ENCODE measurements at places on chromosomes 7 and 10.

- DNase-seq, result no peak
Observed at GRCh38 chr7:133836666-133837065, 290.5 kb upstream of the LRGUK start.

DNA sequence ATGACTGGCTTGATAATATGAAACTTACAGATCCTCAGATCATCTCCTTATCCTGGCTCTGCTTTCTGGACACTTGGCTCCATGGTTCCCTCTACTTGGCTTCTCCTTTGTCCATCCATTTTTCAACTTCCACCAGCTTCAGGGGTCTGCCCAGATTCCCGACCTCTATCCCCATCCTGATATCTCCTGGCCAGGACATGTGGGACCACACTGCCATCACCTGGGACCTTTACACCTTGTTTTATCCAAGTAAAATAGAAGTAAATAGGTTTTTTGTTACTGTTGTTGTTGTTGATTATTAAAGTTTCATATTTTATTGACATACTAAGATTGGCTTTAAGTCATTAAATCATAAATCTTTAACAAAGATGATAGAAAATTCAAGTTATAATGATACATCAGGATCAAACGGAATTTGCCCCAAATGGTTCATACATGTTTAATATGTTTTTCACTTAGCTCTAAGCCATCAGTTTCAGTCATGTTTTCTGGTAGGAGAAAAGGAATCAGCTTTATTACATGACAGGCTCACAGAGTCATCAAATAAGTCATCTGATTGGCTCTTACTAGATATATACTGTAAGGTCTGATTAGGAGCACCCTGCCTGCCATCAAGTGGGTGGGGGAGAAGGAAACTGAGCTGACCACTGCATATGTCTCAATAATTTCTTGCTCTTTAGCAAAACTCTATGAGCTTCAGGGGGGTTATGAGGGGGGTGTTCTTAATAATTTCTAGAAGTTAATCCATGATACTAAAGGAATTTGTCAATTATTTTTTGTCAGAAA lies 111.5 kb upstream of the AHR start:
- no peak for DNase-seq

- no peak for DNase-seq
Observed at GRCh38 chr10:89518876-89519842, 16.2 kb downstream of the SLC16A12 start.

- DNase-seq, result no peak
Observed at GRCh38 chr7:93921607-93922566, at the start of gene GNG11. Gene GNG11 (plus strand): TSS chr7:93921735. CDS start chr7:93922138, 403 bp downstream.

DNA sequence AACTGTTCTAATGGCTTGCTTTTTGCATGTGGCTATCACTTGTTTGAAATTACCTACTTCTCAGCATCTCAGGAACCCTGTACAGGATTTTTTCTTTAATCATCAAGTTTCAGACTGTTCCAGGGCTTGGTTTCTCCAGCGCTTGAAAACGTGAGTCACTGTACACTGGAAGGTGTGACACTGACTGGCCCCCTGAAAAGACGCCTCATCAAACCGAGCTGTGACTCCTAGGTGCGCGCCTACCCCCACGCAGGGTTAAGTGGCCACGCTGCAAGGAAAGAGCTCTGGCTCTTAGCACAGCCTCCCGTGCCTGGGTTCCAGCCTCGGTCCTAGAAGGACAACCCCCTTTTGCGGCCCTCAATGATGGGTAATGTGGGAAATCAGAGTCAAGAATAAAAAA lies 81.0 kb downstream of the EBF3 start:
- no peak for DNase-seq

DNA sequence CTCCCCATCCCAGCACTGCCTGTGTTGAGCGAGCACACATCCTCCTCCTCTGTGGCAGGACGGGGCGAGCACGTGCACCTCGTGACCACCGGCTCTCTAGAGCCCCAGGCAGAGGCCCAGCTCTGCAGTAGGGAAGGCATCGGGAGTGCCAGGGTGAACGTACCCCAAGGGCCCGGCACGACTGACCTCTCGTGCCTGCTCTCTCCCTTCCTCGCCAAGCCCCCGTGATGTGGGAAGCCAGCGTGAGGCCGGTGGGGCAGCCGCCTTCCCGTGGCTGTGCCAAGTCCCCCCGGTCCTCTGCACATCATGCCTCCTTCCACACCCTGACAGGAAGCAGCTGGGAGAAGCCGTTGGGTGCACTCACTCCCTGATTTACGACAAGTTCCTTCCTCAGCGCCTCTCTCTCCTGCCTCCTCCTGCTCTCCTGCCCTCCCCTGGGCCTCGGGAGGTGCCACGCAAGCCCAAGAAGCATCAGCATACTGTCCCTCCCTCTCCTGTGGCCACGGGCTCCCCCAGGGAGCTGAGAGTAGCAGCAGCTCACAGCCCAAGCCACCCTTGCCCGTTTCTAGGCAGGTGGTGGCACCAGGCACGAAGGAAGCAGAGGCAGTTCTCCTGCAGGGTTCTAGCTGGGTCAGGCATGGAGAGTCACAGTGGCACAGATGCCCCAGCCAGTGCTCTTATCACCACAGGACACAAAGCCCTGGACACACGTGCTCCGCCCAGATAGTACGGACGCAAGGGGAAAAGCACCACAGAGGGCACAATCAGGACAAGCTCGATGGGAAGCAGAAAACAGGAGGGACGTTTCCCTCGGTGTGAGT lies 47.0 kb downstream of the AMZ1 start:
- DNase-seq, result no peak

DNA sequence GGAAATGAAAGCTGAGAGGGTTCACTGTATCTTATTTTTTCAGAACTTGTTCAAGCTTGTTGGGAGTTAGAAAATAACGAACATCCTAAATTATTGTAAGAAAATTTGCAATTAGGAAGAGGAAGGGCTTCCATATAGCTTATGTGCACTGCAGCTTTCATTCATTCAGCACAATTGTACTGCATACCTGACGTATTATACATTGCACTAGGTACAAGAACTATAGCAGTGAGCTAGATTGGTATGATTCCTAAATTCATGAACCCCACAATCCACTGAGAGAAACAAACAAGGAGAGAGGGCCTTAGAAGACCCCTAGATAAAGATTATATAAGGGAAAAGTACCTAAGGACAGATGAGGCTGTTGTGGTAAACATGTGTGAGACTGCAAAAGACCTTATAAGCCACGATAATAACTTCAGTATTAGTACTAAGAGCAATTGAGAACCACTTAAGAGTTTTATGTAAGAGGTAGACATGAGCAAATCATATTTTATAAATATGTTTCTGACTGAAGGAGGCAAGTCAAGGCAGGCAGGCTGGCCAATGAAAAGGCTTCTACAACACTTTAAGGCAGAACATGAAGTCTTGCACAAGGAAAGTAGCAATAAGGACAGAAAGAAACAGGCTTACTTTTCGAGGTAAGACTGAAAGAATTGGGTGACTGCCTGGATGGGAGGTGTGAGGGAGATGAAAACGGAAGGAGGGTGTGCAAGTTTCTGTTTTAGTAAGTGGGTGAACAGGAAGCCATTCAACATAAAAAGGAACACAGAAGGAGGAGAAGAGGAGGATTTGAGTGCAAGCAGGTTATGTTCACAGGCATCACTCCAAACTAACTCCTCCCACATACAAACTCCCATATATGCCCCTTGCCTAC lies 77.9 kb upstream of the LRRN3 start:
- DNase-seq, result no peak

DNA sequence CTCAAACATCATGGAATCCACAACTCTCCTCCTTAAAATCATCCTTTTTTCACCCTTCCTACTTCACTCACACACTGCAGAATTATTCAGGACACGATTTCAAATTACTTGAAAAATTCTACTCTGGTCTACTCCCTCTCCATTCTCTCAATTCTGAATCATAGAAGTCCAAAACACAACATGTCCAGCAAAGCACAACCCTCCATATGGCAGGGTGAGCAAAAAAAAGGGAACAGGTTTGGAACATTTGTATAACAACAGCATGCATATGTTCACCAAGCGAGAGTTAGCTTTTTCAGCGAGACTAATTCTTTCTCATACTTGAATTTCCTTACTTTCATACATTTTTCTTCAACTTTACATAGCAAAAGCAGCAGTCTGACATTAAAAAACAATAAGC lies 73.4 kb downstream of the ABI1 start:
- DNase-seq, result no peak

GRCh38 chr10:70887804-70888800 lies at the start of gene PCBD1:
Gene PCBD1 (minus strand): TSS chr10:70888565. CDS start chr10:70888533, 32 bp downstream.
- peak; percentile 88 for DNase-seq

DNA sequence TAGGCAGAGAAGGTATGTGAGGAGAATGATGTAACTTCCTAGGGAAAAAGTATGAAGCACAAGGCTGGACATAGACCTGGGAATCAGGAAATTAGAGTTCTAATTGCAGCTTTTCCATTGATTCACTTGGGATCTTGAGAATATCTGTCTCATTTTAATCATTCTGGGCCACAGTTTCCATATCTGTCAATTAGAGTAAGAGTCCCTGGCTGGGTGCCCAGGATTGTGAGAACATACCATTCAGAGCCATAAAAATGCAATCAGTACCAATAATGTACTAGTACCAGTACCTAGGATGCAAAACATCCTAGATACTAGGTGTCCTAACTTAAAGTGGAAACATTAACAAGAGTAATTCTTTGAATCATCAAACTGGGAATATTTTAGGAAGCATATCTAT lies 29.6 kb downstream of the CAV1 start:
- no peak for DNase-seq

DNA sequence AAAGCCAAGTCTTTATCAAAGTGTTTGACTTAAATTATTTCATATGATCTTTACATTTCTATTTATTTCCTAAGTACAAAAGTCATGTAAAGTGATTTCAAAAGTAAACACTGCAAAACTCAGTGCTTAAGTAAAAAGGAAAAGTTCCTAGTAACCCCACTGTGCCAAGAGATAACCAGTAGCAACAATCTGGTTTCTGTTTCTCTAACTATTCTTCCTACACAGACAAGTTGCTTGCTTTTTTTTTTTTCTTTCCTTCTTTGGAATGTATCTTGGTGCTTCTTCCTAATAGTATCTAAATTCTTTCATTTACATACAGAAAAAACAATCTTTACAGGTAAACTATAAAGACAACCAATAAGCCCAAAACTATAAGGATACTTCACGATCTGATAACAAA lies 3.1 kb downstream of the JCAD start:
- no peak for DNase-seq

GRCh38 chr10:77970869-77971803 lies 44.6 kb upstream of the DLG5 start:
- DNase-seq, result no peak

GRCh38 chr10:95588025-95588424 lies 26.9 kb upstream of the SORBS1 start:
- DNase-seq, result no peak

- DNase-seq, result no peak
Observed at GRCh38 chr7:156324201-156324600, 316.4 kb upstream of the RNF32 start.

GRCh38 chr10:47009215-47009838 lies 98.1 kb downstream of the PTPN20 start:
- no peak for DNase-seq

DNA sequence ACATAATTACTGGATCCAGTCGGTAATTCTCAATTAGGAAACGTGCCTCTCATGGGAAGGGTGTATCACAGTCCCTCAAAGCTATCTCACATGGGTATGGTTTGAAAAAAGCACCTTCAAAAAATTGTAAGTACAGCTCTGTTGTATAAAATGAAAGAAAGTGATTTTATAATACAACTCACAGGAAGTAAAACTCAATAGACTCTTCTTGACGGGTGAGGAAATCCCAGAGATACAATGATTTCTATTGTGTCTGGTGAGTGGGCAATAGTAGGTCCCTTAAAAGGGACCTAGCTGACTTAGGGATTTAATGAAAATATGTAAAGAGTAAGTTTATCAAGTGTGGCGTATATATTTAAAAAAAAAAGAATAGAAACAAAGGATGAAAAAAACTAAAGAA lies 27.0 kb downstream of the TASOR2 start:
- no peak for DNase-seq

GRCh38 chr7:151819866-151820265 lies 57.0 kb downstream of the PRKAG2 start:
- no peak for DNase-seq

DNA sequence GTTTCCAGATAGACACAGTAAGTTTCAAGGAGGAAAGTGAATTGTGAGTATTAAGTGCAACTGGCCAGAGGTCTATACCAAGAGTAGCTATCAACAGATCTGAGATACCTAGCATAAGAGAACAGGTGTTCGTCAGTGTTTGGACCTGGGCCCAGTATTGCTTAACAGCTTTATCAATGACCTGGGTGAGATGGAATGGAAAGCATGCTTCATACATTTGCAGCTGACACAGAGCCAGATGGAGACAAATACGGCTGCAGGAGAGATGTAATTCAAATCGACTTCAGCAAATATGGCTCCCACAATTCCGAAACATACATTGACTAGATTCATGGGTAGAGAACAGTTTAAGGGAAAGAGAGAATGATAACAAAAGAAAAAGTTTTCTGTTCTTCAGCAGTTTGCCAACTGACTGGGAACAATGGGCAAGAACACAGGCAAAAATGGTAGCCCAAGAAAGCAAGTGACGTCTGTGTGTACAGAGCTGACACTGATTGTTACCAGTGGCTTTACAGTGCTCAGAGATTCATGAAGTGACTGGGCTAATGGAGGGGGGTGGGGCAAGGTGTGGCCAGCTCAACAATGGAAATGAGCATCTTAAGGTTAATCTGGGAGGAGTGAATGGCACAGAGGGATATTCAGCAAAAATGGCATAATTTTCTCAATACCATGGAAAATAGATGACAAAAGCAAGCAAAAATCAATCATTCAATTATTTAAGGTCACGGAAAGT lies 28.0 kb upstream of the COBL start:
- DNase-seq, result no peak

GRCh38 chr10:79222186-79222585 lies 125.1 kb upstream of the PPIF start:
- no peak for DNase-seq

GRCh38 chr7:147607157-147607800 lies 983.3 kb upstream of the C7orf33 start:
- no peak for DNase-seq

DNA sequence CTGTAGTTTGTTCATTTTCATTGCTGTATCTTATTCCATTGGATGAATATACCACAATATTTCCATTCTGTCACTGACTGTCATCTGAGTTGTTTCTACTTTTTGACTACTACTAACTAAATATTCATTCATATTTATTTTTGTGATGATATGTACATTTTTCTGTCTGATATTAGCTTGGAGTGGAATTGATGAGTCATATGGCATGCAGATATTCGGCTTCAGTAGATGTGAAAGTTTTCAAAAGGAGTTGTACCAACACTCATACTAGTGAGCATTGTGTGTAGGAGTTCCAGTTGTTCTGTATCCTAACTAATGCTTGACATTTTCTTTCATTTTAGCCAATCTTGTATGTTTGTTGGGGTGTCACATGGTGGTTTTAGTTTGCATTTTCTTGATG lies 7.7 kb downstream of the RUNDC3B start:
- no peak for DNase-seq

DNA sequence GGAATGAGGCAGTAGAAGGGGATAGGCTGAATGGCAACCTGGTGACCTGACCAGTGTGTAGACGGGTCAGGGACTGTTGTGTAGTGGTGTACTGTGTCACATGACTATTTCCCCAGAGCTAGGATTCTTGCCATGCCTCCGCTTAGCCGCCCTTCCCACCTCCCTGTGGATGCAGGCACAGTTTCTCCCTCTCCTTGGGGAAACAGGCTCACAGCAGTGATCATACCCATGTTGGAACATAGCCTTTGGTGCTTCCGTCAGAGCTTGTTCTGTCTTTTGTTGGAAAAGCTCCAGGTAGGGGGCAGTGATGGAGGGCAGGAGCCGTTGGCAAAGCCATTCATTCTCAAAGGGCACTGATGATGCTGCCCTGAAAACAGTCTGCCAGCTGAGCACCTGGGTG lies 44.3 kb downstream of the OGDH start:
- DNase-seq, result no peak

All from 8988T (cell line).